ENCODE measurements at places on chromosomes 13 and 19.

GRCh38 chr19:2507109-2507508 is 31.2 kb downstream of the GADD45B start:
- DNase-seq, result no peak

- DNase-seq, result no peak
These were observed 11.8 kb downstream of the PGLS start for GRCh38 chr19:17522988-17523872.

DNA sequence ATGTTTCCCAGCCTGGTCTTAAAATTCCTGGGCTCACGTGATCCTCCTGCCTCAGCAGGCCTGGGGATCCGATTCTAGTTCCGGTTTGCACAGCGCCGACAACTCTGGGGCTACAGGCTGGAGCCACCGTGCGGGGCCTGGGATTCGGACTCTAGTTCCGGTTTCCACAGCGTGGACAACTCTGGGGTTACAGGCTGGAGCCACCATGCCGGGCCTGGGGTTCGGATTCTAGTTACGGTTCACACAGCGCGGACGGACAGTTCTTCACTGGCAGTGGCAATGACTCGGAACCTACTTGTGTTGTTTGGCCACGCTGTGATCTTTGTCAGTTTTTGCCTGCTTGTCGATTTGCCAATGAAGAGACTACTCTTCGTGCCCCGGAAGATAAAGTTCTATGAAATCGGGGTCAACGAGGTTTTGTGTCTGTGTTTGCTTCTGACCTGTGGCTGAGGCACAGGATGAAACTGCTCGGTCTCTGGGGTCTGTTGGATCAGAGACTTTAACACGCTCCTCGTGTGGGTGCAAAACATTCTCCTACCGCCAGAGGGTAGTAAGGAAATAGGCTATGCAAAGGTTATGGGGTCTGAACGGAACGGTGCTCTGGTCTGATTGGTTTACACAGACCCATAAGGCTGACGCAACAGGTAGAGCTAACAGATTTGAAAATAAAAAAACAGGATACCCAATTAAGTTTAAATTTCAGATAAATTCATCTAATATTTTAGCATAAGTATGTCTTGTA is 12.1 kb upstream of the ZSCAN1 start:
- DNase-seq, result peak; percentile 23

- DNase-seq, result no peak
These were observed 133.4 kb upstream of the NBEA start for GRCh38 chr13:34808649-34809048.

DNA sequence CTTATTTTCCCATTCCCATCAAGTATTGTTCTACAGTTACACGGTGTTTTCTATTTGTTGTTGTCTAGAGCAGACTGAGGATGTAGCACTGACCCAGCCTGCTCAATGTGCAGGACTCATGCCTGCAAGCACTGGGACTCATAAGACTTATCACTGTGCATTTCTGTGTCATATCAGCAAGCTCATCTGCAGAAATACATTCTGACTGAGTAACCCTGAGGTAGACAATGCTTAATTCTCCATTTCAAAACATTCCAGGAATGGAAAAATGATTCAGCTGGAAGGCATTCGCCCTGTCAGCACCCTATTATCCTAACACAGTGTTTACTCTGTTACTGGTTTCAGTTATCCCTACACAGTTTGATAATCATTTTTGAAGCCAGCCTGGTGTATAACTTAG is 2506.4 kb downstream of the PCDH9 start:
- DNase-seq, result no peak

- no peak for DNase-seq
These were observed 86.5 kb downstream of the PCDH9 start for GRCh38 chr13:67143544-67144115.

- DNase-seq, result no peak
These were observed 22.0 kb upstream of the STOML3 start for GRCh38 chr13:39012608-39013007.

All from stimulated activated CD4-positive, alpha-beta T cell treated with anti-CD3 and anti-CD28 coated beads, Interleukin-2, amount 100 ng/mL, for 4 hours (primary cell).